AG08396 (cell line): ENCODE measurements at places on chromosomes 4 and X.

- DNase-seq: no peak
Observed at GRCh38 chrX:154030266-154030665, 10.6 kb upstream of the IRAK1 start.

DNA sequence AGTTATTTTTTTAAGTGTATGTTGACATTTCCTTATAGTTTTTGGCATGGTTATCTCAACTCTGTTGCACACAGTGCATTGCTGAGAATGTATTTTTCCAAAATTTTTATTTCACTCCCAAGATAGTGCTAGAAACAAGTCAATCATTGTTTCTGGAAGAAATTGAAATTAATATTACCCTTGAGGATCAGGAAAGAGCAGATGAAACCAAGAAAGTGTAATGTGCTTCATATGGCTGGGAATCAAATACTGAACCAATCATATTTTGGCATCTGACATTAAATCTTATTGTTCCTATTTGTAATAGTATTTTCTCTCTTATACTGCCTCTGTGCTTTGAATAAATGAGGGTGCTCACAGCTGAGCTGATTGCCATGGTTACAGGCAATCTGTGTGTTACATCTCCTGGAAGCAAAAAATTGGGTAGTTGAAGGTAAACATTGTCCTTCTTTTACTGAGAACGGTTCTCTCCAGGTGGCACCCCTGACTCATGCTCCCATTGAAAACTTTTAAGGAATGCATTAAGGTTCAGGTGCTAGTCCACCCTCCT, 358.2 kb upstream of the NR3C2 start:
- DNase-seq: no peak

- DNase-seq: no peak
Observed at GRCh38 chr4:113694008-113694407, 67.5 kb downstream of the CAMK2D start.

DNA sequence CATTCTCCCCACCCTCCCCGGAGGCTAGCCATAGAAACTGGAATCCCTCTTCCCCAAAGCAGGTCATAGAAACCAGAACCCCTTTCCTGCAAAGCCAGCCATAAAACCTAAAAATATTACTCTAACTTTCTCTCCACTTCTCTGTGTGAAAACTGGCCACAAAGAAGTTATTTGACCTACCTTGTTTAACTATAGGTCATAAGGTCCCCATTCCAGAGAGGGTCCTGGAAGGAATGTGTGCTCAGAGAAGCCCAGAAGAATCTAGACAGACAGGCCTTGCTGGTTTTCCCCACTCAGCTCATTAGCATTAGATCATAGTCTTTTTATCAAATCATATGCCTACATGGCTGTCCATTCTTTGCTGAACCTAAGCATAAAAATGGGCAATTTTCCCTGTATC, 52.8 kb upstream of the TEX13A start:
- DNase-seq: no peak

GRCh38 chr4:143358923-143359643, 22.4 kb downstream of the GAB1 start:
- DNase-seq: peak; percentile 37

DNA sequence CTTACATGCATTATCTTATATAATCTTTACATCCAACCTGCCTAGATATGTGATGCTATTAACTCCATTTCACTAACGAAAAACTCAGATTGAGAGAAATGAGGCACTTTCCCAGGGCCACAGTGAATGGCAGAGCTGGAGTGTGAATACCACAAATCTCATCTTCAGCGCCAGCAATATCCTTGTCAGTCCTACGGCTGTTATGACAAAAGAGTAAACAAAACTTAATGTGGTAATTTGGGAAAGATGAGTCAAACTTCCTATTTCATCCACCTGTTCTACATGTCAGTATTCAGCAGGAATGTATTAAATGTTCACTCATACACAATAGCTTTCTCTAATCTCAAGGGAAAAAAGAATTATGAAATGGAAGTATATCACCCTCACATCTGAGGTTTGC, 56.9 kb downstream of the FAT1 start:
- DNase-seq: no peak

- DNase-seq: no peak
Observed at GRCh38 chr4:139880841-139881240, 215.2 kb downstream of the MGST2 start.

DNA sequence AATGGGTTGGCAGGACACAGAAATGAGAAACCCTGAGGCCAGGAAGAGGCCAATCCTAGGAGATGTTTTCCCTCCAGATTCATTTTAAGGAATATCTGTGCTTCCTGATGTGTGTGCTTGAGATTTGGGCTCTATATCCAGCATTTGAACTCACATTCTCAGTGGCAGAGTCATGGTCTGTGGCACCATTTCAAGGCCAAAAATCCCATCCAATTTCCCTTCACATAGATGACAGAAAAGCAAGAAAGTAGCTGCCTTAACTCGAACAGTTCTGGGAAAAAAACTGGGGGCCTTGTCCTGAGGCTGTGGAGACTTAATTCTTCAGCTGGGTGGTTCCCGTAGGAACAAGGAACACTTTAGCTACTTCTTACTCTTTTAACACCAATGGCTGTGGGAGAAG, 27.4 kb downstream of the TAF7L start:
- DNase-seq: no peak

DNA sequence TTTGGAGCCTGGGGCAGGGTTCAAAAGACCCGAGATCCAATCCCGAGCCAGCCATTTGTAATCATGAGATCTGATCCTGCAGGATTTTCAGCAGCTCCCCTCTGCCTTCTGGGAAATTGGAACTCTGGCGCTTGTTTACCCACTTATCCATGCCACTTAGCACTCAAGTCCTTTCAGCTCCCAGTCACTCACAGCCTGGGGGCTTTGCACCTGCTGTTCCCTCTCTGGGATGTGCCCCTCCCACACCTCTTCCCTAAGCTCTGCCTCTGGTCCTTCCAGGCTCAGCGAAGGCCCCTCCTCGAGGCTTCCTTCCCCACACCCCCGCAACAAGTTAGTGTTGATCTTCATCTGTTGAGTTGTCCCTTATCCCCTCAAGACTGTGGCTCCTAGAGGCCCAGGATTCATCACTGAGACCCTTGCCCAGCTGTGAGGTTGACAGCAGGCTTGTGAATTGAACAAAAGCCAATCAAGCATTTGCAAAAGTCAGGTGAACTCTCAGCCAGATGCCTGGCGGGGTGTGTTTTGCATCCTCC, 99.1 kb upstream of the AFAP1 start:
- DNase-seq: no peak

DNA sequence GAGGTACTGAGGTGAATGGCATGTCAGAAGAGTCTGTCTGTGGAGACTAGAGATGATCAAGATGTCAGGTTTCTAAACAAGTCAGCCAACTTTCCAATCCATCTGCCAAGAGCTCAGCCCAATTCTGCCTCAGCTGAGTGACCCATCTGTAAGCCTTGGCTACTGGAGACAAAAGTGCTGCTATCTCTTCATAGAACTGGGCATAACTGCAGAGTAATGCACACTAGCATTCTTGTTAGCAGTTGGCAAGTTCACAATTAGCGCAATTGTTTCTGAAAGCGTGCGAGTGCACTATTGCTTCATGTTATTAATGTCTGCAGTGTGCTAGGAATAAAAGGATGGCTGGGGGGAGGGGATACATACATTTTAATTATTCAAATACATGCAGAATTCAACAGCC, 32.9 kb upstream of the SH3D19 start:
- DNase-seq: no peak

DNA sequence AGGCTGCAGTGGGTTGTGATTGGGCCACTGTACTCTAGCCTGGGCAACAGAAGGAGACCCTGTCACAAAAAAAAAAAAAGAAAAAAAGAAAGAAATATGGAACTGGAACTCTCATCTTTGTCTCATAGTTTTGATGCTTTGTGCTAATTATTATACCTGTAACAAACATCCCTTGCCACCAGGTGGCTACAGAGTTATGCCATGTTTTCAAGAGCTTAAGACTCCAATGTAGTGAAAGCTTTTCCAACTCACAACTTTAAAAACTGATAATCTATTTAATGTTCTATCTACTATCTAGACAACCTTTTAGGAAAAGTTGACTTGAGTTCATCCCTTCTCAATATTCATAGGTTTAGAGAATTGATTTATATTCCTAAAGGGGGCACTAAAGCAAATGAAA, 42.4 kb downstream of the HTR2C start:
- no peak for DNase-seq

GRCh38 chrX:77436682-77437081, 10.5 kb upstream of the FGF16 start:
- DNase-seq: no peak

DNA sequence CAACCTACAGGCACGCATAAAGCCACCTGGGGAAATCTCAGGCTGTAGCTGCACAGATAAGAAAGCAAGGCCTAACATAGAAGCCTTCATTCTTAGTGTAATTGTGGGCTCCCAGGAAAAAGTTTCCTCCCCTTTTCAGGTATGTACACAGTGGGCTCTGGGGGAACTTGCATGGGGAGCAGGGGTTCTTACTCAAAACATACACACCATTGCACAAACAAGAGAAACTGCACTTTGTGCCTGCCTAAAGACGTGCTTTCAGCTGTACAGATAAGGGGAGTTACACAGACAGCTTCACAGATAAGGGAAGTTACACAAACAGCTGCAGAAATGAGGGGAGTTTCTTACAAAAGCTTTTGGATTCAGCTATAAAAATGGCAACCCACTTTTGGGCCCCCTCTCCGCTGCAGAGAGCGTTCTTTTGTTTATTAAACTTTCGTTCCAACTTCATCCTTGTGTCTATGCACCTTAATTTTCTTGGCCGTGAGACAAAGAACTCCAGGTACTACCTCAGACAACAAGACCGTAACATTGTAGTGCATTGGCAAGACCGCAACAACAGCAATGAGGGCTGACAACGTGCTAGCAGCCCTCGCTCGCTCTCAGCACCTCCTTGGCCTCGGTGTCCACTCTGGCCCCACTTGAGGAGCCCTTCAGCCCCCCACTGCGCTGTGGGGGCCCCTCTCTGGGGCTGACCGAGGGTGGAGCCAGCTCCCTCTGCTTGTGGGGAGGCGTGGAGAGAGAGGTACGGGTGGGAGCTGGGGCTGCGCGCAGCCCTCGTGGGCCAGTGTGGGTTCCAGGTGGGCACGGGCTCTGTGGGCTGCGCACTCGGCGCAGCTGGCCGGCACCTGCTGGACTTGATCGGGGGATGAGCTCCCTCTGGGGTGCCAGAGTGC, 317.5 kb downstream of the RAPGEF2 start:
- no peak for DNase-seq

DNA sequence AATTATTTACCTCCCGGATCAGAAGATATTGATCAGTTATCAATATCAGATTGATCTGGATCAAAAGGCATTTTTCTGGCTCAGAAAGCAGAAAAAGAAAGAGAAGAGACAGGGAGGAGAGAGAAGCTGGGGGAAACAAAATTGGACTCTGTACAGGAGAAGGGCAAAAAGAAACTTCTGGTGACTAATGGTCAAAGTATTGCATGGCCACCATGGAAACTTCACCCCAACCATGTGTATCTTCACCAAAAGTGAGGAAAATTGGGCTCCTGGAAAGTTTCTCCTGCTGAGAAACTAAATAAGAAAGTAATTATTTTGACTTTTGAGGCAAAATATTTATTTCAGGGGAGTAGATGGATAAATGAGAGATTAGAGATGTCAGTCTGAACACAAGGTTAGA, 33.9 kb downstream of the RNF150 start:
- peak; percentile 12 for DNase-seq

- DNase-seq: no peak
Observed at GRCh38 chr4:38149997-38150671, 189.9 kb downstream of the PTTG2 start.

DNA sequence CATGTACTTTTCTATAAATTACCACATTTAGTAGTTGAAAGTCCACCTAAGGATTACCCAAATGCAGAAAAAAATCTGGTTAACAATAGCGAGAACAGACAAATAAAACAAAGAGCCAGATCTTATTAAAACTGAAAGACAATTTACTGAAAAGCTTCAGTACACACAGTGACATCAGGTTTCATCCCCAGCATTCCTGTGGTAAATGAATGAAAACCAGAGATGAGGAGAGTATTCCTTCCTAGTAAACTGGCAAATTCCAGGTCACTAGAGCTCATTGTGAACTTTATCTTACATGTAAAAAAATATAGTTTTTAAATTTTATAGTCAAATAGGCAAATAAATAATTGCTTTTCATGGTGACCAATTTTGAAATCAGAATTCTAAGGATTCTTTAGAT, 1290.5 kb downstream of the ADGRL3 start:
- no peak for DNase-seq

DNA sequence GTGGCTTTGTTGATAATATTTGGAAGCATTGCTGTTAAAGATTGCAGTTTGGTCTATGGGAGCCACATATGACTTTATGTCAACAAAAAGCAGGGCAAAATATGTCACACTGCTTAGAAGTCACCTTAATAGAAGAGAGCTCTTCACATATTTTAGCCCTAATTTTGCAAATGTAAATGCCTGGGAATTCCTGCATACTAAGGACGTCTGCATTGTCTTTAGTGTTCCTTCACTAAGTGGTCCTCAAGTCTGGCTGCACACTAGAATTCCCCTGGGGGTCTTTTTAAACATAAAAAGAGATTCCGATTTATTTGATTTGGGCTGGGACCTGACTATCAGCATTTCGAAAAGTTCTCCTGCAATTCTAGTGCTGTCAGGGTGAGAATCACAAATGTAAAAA, 495.1 kb upstream of the FAM241A start:
- no peak for DNase-seq

DNA sequence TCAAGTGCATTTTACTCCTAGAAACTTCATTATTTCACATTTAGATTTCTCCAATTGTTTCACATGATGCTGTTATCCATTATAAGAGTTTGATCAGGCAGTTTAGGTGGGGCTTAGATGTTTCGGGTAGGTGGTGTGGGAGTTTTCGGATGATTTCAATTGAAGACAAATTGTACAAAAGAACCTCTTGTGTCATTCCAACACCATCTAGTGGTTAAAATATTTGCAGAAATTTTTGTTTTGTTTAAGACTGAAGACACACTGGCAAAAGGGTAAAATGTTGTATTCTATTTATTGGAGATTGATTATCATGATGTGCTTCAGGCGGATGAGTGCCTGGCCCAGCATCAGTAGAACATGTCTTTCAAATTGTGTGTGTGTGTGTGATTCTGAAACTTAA, 212.7 kb downstream of the SH3BGRL start:
- DNase-seq: no peak
